ENCODE measurements at places on chromosomes 13 and 19. TPM values are rescaled to one million over a fixed set of nuclear protein-coding genes. Genes with fewer than 3 reads are reported as not detected.

DNA sequence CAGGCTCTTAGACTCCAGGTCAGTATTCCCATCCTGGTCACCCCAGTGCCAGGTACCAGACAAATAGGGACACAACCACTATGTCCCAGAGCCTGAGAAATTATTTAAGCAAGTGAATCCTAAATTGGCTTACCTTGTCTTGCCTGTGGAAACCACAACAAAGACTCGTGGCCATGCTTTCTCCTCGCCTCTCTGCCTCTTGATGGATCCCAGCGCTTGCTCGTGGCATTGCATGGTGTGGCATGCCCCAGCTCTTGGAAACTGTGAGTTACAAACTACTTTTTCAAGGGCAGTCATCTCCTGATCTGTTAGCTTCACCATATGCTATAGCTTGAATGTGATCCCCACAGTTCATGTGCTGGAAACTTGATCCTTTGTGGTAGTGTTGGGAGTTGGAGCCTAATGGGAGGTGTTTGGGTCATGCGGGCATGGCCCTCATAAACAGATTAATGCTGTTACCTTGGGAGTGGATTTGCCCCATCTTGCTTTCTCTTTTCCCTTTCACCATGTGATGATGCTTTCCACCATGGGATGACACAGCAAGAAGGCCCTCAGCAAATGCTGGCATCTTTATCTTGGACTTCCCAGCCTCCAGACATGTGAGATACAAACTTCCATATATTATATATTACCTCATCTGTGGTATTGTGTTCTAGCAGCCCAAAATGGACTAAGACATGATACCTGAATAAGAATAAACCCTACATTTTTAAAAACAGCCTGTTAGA lies 31.2 kb downstream of the SPRYD7 start:
- DNase-seq, result no peak

DNA sequence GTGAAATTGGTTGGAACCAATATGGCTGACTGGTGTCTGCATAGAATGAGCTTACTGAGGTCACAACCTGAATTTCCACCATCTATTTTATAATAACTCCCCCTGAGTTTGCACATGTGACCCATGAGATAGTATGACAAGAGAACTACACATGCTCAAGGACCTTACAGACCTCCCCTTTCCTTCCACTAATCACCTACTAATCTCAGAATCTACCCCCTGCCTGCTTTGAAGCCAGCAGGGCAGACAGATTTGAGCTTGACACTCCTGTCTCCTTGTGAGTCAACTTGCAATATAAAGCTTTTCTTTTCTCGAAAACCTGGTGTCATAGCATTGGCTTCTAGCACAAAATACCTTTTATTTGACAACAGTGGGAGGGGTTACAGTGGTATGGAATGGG lies 248.4 kb downstream of the RFC3 start:
- no peak for DNase-seq

- DNase-seq, result no peak
Measured at GRCh38 chr19:57800696-57801095, 14.0 kb downstream of the ZNF552 start.

- no peak for DNase-seq
Measured at GRCh38 chr19:14015524-14016035, 9.5 kb upstream of the RFX1 start.

DNA sequence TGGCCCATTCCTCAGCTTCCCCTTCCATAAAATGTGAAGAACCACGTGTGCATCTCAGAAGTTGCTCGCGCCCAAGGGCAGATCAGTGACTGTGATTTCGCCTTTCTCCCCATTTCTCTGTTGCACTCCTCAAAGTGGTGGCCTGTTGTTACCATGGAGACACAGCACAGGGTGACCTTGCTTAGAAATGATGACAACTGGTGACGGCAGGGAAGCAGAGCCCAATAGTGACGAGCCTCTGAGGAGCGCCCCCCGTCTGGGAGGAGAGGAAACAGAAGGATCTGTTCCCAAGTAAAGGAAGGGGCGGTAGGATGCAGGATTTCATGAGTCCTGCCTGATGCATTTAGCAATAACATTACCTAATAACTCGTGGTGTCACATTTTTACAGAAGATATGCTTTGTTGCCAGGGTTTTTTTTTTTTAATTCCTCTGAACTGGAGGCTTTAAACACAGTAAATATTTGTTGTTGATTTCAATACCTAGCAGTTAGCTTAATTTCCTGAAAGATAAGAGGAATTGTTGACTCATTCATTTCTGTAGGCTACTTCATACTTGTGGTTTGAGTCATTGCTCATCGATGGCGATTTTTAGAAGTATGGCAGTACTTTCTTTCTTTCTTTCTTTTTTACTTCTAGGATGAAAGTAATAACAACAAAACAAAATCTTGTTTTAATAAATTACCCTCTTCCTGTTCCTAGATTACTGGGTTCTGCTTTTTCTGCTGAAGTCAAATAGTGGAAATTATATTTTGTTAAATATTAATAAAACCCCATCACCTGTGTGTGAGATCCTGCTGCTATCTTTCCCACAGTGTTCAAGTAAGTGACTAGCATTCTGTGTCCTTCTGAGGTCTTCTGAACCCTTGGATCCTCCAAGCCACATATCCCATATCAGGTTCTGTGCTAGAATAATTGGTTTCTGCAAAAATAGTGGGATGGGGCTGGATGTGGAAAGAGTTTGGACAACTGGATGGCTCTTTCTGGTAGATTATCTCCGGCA lies 36.0 kb downstream of the MBNL2 start:
- DNase-seq, result peak; percentile 55

DNA sequence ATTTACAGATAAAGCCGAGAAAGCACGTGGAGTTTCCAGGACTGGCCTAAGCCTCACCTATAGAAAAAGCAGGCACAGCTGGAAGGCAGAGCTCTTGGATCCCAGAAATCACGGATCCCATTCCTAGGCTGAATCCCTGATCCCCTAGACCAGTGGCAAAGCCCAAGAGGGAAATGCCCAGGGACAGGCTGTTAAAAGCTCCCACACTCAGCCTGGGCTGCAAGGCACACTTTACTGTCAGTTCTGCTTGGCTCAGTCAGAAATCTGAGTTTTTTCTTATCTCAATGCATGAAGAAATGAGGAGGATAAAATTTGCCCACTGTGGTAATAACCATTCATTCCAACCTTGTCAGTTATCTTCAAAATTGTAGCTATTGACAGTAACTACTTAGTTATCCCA lies 8.0 kb upstream of the FUT2 start:
- DNase-seq, result no peak

GRCh38 chr13:35225159-35225558 lies 251.3 kb downstream of the MAB21L1 start:
- no peak for DNase-seq

FGF22 gene
- total RNA-seq, result not detected

TTYH1 gene
- 1.6 TPM for total RNA-seq

Measured in left ventricle myocardium superior (tissue), 1 donor.